ENCODE measurements at places on chromosomes 7 and 10.

- DNase-seq: no peak
These were observed 270.3 kb upstream of the AOAH start for GRCh38 chr7:36994456-36995112.

DNA sequence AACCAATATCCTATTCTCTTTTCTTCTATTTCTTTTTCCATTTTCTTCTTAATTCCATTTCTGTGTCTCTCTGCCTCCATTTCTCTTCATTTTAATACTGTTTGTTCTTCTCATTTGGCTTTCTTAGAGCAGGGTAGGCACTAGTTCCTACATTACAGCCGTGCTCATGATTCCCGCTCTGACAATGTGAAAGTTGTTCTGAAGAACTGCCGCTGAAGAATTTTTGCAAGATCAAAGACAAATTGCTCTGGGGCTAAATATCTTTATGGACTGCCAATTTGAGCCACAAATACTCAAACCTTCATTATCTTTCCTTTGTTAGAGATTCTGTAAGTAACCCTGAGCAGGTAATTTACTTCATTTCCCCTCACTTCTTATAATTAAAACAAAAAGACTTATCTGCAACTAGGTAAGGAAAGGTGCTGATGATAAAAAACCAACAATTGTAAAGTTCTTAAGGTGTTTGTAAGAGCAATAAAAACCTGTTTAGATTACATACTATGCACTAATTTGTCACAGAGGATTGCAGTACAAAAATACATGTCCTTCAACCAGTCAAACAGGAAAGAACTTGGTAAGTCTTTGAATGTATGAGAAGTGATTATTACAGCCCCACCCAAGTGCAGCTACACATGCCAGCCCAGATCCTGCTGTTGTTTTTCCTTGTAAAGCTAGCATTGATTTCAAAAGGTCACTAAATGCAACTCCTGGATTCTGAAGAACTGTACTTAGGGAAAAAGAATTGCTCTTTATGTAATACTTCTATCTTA is 127.5 kb downstream of the COL28A1 start:
- DNase-seq: no peak

GRCh38 chr7:81140775-81141174 is 221.9 kb upstream of the SEMA3C start:
- DNase-seq: no peak

GRCh38 chr10:114683593-114683992 is 25.5 kb upstream of the ABLIM1 start:
- no peak for DNase-seq

- DNase-seq: no peak
These were observed 20.2 kb downstream of the SLC16A12 start for GRCh38 chr10:89515031-89515841.

DNA sequence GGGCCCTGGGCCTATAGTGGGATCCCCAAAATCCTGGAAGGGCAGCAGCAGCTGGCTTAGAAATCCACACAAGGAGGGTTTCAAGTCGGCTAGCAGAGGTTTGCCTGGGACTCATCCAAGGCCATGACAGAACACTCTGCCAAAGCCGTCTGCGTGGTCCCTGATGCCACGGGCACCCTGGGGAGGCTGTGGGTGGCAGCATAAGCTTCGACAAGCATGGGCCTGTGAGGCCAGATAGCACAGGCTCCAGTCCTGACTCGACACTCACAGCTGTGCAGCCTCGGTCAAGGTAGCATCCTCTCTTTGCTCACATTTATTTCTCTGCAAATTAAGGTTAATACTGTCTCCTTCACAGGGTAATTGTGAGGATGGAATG is 138.3 kb downstream of the JCAD start:
- no peak for DNase-seq

DNA sequence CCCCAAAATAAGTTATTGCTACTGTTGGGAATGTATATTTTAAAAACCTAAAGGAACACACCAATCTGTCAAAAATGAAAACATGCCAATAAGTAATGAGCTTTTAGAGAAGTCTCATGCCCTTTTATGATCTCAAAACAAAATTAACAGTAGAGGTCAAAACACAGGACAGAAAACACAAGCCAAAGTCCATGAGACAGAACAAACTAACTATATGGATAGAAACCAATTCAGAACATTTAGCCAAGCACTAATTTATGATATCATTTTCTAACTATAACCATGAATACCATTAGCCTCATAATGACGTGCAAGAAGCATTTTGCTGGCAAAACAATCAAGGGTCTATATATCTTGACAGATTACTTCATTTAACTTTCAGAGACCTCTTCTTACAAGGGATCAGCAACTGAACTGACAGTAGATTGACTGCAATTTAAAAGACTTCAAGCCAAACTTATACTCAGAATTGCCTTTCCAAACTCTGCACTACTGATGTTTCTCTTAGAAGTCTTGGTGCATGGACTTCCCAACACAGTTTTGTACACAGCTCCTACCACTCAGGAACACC is 200.9 kb downstream of the DOCK4 start:
- no peak for DNase-seq

GRCh38 chr7:4202154-4202736 is 479.9 kb upstream of the FOXK1 start:
- DNase-seq: no peak

DNA sequence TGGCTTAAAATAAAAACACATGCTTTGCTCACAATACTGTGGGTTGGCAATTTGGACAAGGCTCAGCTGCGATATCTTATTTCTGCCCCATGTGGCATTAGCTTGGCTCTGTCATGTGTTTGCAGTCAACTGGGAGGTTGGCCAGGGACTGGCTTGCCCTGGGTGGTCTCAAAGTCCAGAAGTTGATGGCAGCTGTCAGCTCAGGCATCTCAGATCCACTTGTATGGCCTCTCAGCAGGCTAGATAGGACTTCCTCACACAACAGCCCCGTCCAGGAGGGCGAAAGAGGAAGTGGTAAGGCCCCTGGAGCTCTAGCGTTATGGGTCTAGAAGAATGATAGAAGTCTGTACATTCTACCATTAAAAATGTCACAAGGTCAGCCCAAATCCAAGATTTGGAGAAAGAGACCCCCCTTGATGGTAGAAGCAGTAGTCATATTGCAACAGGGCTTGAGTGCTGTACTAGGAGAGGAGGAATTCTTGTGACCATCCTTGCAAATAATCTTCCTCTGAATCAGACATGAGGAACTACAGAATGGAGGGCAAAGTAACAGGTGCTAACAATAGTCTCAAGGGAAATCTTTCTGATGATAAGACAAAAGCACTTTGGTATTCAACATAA is 166.2 kb downstream of the FAM107B start:
- no peak for DNase-seq

Data from NCI-H1436 treated with DMSO at 0.1 percent for 48 hours (cell line).